ENCODE measurements at places on chromosomes 12 and 14.

DNA sequence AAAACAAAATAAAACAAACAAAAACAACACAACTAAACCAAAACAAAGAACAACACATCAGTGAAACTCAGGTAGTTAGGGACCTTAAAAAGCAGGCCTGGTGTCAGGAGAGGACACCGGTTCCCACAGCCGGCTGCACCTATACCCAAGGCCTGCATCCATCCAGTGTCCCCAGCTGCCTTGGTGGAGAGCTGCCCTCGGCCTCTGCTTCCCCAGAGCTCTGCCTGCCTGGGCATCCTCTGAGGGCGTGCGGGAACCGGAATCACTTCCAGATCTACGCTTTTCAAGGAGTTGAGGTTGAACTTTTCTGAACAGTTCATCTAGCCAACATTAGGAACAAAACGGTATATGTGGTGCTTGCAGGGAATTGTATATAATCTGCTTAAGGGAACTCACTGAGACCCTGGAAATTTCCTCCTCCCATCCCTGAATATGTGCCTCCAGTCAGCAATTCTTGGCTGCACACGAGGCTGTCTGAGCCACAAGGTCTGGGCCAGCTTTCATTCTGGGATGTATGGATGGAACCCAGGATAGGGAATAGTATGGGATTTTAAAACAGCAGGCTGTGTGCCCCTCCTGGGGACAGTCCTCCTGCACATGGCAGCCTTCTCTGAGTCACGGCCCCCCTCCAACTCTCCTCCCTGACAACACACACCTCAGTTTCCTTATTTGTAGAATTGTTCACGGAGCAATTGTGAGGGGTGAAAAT lies 319.0 kb upstream of the RTL1 start:
- DNase-seq: no peak

DNA sequence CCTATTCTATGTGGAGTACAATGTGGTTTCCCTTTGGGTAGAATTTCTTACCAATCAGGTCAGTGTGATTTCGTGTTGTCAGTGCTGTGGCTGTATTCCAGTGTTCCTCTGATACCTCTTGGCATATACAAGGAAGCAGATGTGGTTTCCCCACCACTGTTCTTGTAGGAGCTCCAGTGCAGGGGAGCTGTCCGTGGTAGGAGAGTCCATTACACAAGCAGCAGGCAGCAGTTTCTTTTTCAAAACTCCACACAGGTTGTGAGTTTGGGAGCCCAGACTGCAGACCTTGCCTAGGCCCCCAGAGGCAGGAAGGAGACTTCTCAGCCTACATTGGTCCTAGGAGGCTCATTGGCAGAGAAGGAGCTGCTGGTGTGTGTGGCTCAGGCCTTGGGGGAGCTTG lies 452.8 kb downstream of the AACS start:
- no peak for DNase-seq

DNA sequence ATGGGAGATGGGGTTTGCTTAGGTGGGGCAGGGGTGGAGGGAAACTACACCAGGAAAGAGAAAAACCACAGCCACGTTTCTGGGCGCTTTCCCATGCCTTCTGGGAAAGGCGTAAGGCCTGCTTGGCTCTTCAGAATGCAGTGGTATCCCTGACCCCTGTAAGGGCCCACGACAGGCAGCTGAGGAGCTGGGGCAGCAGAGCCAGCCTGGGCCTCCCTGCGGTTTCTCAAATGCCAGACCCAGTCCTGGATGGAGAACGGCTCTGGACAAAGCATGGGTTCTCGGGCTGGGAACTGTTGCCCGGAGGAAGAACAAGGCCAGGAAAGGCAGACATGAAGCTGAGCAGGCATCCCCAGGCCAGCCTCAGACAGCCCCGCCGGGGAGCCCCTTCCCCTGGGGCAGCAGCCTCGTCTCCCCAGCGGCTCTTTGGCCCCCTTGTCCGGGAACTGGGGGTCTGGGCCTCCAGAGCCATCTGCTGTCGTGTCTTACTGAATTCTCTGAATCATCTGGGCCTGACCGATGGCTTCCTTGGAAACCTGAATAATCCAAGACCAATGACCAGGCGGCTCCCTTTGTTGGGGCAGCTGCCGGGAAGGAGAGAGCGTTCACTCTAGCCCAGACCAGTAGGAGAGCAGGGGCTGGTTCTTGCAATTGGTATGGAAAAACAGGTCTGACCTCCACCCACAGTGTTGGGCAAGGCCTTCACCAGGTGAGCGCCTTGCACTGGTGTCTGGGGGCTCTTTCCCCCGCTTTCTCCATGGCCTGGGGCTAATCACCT lies 64.0 kb upstream of the RIN3 start:
- DNase-seq: no peak

DNA sequence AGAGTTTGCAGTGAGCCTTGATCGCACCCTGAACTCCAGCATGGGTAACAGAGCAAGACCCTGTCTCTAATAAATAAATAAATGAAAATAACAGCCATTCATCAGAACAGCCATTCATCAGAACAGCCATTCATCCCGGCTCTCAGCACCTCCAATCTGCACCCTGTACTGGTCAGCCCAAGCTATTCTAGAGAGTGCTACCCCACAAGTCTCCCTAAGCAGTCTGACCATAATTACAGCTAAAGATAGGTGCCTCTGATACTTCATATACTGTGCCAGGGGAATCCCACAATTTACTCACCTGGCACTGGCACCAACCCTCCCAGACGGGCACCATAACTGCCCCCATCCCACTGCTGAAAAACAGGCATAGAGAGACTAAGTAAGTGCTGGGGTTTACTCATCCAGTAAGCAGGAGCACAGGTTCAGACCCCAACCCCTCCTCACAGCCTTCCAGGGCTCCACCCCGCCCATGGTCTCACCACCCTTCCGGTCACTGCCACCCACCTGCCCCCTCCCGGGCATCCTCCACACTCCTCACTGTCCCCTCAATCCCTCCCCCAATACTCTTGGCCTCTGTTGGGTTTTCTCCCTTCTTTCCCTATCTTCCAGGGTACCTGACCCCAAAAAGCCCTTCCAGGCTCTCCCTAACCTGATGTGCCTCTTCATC lies 15.2 kb upstream of the EIF5 start:
- DNase-seq: no peak

- DNase-seq: no peak
Measured at GRCh38 chr12:49066120-49066519, 3.7 kb downstream of the RHEBL1 start.

DNA sequence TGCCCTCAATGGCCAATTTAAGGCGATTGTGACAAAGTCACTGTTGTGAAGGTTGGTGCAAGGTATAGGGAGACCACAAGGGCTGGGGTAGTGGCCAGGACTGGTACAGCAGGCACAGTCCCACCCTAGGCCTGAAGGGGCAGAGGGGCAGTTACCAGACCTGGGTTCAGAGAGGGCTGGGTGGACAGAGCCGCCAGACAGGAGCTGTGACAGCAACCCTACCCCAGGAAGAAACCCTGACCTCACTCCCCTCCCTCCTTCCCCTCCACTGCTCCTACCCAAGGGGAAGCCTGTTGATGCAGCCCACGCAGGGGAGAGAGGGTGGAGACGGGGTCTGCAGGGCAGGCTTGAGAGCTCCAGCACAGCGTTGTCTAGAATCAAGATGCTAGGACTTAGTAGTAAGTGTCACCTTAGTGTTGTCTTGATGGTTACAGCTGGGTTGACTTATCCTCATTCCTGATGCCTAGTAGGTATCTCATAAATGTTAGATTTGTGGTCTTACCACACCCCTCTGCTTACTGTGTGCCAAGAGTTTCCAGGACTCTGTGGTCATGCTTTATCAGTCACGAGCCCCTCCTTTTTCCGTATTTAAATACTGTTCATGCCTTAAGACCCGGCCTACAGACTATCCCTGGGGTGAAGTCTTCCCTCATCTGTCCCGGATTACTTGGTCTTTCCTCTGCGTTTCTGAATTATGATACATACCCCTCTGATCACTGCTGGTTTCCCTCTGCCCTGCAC lies 14.4 kb downstream of the EML1 start:
- no peak for DNase-seq

DNA sequence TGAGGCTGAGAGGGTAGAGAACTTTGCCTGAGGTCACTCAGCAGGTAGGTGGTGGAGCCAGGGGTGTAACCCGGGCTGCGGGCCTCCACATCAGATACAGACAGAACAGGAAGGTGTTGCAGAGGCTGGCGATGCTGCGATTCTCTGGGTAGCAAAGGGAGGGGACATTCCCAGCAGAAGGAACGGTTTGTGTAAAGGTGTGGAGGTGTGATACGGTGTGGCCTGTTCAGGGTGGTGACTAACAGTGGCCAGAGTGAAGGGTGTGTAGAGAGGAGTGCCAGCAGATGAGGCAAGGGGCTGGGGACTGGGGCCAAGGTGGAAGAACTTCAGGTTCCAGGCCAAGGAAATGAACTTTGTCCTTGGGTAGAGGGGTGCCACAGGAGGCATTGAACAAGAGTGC lies 18.2 kb upstream of the FAIM2 start:
- DNase-seq: no peak
